ENCODE measurements at places on chromosomes 11 and 22. TPM values are rescaled to one million over a fixed set of nuclear protein-coding genes. Genes with fewer than 3 reads are reported as not detected.

DNA sequence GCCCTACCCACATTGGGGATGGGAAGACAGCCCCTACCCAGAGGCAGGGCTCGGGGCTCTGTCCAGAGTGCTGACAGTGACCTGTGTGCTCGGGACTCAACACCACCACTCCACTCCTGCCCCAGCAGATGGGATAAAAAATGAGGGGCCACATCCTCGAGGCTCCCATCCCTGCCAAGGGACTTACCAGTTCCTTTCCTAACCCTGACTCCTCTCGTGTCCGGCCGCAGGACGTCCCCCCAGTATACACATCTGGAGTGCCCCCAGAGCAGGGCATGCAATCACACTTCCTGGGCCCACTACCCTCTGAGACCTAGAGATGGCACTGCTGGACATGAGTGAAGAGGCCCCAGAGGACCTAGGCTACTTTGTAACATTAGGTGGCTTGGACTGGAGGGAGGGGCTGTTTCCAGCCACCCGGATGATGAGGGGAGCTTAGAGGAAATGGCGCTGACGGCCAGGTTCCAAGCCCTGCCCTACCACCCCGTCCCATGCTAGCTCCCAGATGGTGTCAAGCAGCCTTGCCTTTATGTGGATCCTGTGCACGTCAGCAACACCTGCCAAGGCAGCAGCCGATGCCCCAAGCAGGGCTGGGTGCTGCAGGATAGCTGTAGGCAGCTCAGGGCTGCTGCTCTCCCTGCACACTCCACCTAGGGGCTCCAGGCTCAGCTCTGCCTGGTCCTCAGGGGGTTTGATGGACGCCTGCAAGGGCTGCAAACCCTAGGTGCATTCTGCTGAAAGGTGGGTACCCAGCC lies 86.6 kb downstream of the DGCR2 start:
- no peak for DNase-seq

DNA sequence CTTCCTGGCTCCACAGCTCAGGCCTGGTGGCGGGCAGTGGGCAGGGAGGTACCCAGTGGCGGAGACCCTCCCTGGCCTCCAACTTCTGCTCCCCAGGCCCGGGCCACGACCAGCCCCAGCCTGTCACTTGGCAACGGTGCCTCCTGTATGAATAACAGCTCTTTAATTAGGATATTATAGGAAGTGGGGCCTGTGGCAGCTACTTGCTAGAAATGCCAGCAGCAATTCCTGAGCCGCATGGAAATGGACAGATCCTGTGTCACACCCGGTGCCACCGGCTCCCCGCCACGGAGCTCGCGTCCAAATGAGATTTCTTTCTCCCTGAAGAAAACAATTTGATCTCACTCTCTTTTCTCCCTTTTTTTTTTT lies 104.5 kb downstream of the CHST1 start:
- DNase-seq, result no peak

The BIRC3 gene
- 3.2 TPM for polyA plus RNA-seq

The MS4A1 gene
- 1.5 TPM for polyA plus RNA-seq

The PRR33 gene
- 0.11 TPM for polyA plus RNA-seq

The RHOD gene
- polyA plus RNA-seq, result 9.6 TPM
